ENCODE measurements at places on chromosomes 1 and 21. TPM values are rescaled to one million over a fixed set of nuclear protein-coding genes. Genes with fewer than 3 reads are reported as not detected.
A peak's percentile ranks its signal among the peaks of the same experiment; 100 is the strongest.

DNA sequence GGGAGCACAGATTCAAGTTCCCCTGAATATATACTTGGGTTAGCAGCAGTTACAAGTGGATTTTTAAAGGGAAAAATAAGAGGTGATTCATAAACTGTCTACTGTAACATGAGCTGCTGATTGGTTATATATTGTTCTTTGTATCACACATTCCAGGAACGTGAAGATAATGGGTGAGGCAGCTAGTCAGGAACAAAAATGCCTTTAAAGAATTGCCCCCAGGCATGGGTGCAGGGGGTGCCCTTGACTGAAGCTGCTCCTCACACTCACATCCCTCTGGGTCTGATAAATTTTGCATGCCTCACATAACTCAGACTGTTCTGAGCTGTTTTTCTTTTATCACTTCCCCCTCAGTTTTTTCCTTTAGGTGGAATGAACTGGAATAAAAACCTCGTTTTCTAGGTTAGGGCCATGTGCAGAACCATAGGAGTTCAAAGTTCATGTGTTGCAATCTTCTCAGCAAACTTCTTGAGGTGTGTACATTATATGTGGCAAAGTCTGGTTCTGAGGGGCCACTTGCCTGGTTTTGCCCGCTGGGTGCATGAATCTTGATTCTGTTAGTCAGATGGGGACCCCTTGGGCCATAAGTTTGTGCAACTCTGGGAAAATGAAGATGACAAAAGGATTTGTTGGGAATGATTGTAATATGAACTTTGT, 21.1 kb downstream of the TBX19 start:
- DNase-seq = no peak

DNA sequence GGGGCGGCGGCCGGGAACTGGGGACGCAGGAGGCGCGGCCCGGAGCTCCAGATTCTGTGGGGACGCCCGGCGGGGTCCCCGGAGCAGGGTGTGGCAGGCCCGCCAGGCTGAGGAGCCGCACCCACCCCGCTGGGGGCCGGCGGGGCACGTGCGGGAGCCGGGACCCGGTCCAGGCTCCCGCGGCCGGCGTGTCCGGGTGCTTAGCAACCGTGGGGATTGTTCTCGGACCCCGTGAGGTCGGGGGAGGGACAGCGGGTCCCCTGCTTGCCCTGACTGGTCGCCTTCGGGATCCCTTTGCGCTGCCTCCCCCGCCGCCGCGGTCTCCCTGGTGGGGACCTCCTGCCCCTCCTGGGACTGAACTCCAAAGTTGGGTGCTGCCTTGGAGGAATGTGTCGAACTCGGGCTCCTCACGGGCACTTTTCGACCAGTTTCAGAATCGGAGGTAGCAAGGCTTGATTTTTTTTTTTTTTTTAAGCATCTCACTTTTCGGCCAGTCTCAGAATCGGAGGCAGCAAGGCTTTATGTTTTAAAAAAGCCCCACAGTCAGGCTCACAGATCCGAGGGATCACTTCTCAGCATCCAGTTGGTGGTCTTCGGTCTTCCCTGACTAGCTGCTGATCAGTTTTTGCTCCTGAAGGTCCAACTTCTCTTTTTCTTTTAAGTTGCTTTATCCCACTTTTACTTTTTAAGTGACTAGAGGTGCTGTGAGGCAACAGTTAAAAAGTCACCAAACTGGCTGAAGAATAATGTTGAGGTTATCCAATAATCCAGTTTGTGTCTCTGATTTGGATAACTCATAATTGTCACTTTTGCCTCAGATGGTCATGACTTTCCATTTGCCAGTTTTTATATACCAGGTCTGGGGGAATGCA, 648 bp downstream of the FAM76A start:
- peak; percentile 80 for DNase-seq

DNA sequence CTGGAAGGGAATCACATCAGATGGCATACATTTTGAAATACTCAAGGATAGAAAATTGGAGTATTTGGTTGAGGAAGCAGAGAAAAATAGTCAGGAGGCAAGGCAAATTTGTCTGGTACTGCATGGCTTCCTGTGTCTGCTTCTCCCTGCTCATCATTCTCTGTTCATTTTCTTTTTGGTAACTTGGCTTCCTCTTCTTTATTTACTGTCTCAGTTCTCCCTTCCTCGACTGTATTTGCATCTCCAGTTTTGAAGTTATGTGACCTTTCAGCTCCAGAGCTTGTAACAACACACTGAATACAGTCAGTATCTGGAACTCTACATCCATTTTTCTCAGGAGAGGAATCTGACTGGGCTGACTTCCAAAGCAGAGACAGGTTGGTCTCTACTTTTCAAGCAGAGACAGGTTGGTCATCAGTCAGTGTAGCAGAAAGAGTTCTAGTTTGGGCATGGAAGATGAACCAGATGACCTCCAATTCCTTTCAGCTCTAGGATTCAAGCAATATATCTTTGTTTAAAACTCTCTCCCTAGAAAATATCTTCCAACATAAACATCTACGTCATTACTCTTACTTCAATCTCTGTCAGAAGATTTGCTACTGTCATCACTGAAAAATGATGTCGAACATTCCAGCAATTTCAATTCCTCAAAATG, 571.2 kb downstream of the ADGRL2 start:
- no peak for DNase-seq

DNA sequence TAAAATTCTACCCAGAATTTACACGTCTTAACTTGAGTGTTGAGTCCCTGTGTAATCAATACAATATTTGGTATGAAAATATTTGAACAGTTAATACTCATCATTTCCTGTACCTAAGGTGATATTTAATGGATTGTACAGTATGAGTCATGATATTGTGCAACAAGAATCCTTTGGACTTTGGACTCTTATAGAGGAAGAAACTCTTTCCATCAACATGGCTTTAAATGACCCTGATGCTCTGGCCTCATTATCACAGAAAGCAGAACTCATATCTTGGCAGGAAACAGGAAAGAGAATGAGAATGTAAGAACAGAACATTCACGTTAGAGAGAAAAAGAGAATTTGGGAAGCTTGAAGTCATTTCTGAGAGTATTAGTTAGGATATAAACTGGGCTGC, 168.8 kb upstream of the B3GALT2 start:
- DNase-seq = no peak

- no peak for DNase-seq
Measured at GRCh38 chr1:191255354-191256054, 777.8 kb upstream of the BRINP3 start.

GRCh38 chr1:20593756-20594155, 4.9 kb downstream of the CDA start:
- DNase-seq = no peak

DNA sequence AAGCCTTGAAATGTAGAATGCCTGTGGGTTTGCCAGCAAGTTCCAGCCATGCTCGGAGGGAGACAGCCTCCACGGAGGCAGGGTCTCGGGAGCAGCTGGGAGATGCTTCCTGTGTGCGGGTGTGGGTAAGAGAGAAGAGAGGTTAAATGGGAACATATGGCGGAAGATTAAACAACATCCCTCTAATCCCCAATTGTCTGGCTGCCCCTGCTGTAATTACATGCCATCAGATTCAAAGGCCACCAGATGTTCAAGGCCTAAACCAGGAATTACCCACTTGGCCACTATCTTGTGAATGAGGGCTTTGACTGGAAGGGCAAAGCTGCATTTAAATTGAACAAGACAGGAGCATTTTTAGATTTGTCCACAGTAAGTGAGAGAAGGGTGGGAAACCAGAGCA, 81.4 kb upstream of the BACE2 start:
- DNase-seq = no peak

- no peak for DNase-seq
Measured at GRCh38 chr1:36737038-36737555, 254.4 kb upstream of the CSF3R start.

DNA sequence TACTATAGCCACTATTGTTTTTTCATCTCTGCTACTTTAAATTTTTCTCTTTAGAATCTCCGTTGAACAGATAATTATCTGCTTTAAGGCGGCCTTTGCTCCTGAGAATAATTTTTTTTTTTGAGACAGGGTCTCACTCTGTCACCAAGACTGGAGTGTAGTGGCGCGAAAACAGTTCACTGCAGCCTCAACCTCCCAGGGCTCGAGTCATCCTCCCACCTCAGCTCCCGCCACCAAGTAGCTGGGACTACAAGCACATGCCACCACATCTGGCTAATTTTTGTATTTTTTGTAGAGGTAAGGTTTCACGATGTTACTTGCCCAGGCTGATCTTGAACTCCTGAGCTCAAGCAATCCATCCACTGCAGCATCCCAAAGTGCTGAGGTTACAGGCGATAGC, 28.6 kb downstream of the TRIT1 start:
- no peak for DNase-seq

DNA sequence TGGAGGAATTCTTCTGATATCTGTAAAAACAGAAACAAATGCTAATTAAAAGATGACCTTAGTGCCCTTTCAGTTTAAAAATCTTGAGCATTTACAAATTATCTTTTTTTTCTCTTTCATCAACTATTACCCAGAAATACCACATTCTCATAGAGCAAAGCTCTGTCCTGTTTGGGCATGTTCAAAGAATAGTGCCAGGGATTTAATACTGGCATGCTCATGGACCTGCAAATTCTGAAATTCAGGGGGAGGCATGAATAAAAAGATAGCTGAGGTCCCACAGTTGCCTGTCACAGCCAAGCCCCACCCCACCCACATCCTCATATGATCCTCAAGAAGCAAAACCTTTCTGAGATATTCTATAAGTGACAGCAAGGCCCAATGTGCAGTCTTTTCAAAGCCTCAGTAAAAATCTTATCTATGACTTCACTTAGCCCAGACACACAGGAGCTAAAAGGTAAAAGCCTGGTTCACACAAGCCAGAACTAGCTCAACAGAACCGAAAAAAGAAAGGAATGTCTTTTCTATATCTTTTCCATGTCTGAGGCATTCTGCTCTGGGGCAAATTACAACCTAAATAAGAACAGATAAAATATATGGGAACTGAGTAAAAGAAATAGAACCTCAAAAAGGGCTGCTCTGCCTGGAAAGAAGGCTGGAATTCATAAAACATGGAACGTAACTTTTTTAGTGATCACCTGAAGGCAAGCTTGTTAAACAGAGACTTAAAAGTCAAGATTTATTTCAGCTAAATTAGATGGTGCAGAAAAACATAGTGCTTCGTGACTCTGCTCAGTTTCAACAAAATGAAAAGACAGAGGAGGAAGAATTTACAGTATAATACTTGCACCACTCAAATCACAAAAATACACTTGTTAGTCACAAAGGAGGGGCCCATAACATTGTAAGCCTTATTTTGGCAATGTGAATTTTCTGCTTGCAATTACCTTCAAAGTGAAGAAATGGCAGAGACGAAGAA, 11.0 kb downstream of the WLS start:
- DNase-seq = no peak

DNA sequence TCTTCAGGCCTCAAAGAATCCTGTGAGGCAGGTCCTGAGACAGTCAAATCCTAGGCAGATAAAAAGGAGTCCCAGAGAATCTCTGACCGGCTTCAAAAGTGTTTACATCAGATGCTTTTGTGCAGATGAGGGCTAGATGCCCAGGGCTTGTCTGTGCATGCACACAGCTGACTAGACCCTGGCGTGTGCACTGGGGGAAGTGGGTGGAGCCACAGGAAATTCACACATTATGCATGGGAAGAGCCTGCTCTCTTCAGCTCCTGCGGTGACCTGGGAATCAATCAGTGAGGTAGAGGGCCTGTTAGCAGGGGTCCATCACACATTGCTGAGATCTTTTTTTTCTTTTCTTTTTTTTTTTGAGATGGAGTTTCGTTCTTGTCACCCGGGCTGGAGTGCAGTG, 36.6 kb upstream of the NHLH2 start:
- DNase-seq = no peak

Gene CTSE
- 4.4 TPM for polyA plus RNA-seq

Gene FLG2
- not detected for polyA plus RNA-seq

Gene CYP4X1
- polyA plus RNA-seq = not detected

Gene CFHR2
- not detected for polyA plus RNA-seq
